CD4-positive, alpha-beta T cell (primary cell): ENCODE measurements at places on chromosomes 7 and 10. TPM values are rescaled to one million over a fixed set of nuclear protein-coding genes. Genes with fewer than 3 reads are reported as not detected.

DNA sequence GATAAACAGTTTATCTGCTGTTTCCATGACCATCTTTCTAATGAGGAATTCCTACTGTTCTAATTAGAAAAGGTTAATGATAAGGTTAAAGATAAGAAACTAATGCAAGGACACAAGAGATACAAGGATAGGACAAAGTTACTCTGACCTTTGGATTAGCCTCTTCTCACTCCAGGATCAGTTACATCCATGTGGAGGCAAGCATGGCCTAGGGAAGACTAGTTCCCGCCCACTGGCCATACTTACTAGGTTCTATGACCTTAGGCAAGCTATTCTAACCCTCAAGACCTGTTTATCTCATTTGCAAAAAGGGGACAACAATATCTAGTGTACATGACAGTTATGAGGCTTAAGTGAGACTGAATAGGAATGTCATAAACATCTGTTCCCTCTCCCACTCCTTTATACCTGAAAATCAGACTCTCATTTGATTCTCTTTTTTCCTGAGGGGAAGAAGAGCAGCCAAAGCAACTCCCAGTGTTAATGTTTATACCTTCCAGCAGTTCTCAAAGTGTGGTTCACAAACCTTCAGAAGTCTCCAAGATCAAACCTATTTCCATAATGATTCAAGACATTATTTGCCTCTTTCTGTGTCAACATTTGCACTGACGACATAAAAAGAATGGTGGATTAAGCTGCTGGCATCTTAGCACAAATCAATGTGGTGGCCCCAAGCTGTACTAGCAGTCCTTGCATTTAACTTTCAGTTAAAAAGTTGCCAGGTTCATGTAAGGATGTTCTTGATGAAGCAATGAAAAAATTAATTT, 72.0 kb downstream of the SRPK2 start:
- no peak for DNase-seq
- H3K4me1 ChIP-seq = peaks cover 2% of the 10 kb centered on the region
- no peaks in the 10 kb centered on the region for H3K36me3 ChIP-seq
- H3K27me3 ChIP-seq = no peaks in the 10 kb centered on the region
- no peak overlapping the region for H3K4me3 ChIP-seq
- no peak overlapping the region for H3K27ac ChIP-seq

DNA sequence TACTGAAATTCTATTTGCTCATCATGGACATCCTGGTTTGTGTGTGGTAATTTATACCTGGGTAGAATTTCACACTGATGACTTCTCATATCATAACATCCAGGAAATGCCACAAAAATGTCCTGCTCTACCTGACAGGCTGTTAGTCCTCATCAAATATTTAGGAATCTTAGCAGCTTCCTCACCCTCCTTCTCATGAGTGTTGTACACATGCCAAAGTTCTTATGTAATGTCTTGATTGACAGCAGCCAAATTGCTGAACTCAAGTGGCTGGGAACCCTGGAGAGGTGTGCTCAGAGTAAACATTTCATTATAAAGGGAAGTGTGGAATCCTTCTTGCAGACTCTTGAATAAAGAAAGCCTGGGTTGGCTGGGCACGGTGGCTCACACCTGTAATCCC, 8.9 kb downstream of the EEPD1 start:
- H3K4me1 ChIP-seq = peaks cover 6% of the 10 kb centered on the region
- H3K36me3 ChIP-seq = no peaks in the 10 kb centered on the region
- H3K4me3 ChIP-seq = no peak overlapping the region

DNA sequence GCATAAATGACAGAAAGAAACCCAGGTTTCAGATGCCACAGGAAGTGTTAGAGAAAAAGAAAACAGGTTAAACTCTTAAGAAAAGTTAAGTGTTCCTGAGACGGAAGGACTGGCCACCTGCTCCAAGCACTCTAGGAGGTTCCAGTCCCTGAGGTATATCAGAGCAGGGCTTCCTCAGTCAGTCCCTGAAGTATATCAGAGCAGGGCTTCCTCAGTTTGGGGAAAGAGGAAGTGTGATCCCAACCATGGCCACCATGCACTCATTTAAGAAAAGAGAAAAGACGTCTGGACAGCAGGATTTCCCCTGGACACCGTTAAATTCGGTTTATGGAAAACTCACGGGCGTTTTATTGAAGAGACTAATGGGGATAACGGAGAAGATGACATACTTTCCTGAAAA, 133.4 kb upstream of the PFKP start:
- H3K27ac ChIP-seq = no peak overlapping the region
- no peaks in the 10 kb centered on the region for H3K27me3 ChIP-seq
- H3K4me1 ChIP-seq = no peaks in the 10 kb centered on the region
- no peaks in the 10 kb centered on the region for H3K36me3 ChIP-seq

DNA sequence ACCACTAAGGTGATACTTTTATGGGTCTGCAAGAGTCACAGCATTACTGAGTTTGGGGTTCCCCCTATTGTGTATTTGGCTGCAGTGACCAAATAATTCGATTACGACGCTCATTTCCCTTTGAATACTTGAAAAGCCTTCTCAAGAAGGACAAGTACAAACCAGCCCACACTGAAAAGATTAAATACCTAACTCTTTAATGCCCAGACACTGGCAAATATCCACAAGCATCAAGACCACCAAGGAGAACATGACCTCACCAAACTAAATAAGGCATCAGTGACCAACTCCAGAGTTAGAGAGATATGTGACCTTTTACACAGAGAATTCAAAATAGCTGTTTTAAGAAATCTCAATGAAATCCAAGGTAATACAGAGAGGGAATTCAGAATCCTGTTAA, 31.8 kb upstream of the SFTPD start:
- no peaks in the 10 kb centered on the region for H3K36me3 ChIP-seq
- peaks cover 48% of the 10 kb centered on the region for H3K27me3 ChIP-seq
- no peak overlapping the region for H3K4me3 ChIP-seq
- peaks cover 4% of the 10 kb centered on the region for H3K4me1 ChIP-seq
- no peak overlapping the region for H3K27ac ChIP-seq

DNA sequence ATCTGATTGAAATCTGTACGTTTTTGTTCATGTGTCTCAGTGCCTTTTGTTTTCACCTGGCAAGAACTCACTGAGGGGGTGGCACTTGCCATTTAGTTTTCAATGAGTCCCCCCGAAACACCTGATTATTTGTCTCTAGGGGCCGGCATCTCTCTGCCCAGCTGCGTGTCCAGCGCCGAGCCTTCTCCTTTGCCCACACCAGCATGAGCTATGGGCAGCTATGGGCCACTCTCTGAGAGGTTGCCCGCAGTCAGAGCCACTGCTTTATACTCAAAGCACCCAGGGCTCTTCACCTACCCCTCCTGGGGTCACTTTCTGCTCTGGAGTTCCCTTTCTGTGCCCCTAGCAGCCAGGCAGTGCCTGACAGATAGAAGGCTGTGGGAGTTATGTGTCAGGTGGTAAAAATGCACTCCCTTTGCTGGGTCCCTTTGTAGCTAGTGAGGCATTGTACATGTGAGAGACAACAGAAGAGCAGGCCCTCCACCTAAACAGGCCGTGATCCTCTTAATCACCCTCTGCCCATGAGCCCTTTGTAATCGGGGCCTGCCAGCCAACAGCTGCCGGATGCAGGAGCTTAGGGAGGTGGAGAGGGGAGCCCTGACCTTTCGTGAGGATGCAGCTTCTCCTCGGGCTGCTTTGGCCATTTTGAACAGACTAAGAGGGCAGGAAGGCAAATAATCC, 133.1 kb upstream of the NPS start:
- H3K36me3 ChIP-seq = no peaks in the 10 kb centered on the region
- no peak overlapping the region for H3K4me3 ChIP-seq
- no peak for DNase-seq
- no peaks in the 10 kb centered on the region for H3K4me1 ChIP-seq

GRCh38 chr10:44389150-44389549, 4.3 kb upstream of the CXCL12 start:
- H3K27me3 ChIP-seq = peaks cover 20% of the 10 kb centered on the region
- H3K4me1 ChIP-seq = peaks cover 3% of the 10 kb centered on the region
- no peak for DNase-seq
- H3K36me3 ChIP-seq = no peaks in the 10 kb centered on the region

DNA sequence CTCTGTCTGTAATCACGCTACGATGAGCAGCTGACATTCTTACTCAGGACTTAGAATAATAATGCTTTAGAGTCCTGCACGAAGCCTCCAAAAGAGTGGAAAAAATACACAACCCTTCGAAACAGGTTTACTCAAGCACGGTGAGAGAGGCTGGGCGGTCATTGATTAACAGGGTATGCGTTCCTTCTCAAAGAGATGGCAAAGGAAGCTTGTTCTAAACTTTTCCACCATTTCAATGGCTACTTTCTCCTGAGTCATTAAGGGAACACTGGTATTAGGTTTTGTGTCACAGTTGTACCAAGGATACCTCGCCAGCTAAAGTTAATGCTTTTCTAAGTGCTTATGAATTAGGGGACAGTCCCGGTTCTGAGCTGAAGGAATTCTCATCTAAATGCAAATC, 141.9 kb upstream of the RHEB start:
- no peak overlapping the region for H3K4me3 ChIP-seq
- H3K27me3 ChIP-seq = no peaks in the 10 kb centered on the region
- DNase-seq = no peak

DNA sequence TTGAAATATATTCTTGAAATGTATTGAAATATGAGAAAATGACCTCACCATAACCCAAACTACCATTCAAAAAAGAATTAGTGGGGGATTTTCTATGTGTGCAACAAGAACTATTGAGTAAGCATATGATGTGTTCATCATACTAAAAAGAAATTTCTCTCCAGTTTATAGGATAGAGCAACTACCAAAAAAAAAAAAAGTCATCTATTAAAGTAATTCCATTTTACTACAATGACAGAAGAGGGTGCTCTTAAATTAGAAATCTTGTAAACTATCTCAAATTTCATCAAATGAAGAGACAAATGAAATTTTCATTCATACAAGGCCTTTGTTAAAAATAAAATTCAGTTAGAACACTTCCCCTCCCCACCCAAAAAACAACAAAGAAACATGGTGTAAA, 195.4 kb upstream of the PLXDC2 start:
- H3K4me1 ChIP-seq = no peaks in the 10 kb centered on the region
- no peaks in the 10 kb centered on the region for H3K27me3 ChIP-seq
- no peaks in the 10 kb centered on the region for H3K36me3 ChIP-seq
- no peak overlapping the region for H3K4me3 ChIP-seq

DNA sequence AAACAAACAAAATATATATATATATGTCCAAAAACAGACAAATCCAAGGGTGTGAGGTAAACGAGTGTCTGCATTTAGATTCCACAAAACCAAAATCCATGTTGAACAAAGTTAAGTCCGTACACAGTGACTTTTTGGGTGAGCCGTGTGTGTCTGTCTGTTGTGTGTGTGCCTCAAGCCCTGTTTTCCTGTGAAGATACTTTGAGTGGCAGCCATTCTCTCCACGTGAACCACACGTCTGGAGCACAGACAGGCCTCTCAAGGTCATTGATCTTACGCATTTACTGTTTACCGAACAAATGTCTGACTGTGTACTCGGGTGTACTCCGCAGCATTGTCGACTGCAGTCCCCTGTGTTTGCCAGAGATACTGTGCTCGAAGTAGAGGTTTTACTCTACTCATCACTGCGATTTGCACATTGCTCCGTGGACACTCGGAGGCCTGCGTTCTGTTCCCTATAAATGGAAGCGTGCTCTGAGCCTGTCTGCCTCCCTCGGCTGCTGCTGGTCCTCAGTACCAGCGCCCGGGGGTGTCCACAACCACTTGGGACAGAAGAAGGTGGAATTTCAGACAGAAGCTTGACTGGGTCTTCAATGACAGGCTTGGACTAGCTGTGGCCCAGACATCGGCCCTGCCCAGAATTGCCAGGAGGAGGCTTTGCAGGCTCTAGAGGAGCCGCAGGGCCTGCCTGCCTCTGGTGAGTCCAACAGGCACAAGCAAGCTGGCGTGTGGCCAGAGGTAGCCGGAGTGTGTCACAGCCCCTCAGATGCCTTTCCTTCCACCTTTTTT, 22.1 kb downstream of the CYP17A1 start:
- peaks cover 15% of the 10 kb centered on the region for H3K4me1 ChIP-seq
- no peaks in the 10 kb centered on the region for H3K27me3 ChIP-seq
- peaks cover 50% of the 10 kb centered on the region for H3K36me3 ChIP-seq

- no peaks in the 10 kb centered on the region for H3K27me3 ChIP-seq
- no peaks in the 10 kb centered on the region for H3K4me1 ChIP-seq
- H3K27ac ChIP-seq = no peak overlapping the region
- H3K4me3 ChIP-seq = no peak overlapping the region
- DNase-seq = no peak
Measured at GRCh38 chr7:141418066-141418465, 133.1 kb upstream of the AGK start.

- H3K4me3 ChIP-seq = peak overlapping the region; percentile 97
- no peaks in the 10 kb centered on the region for H3K27me3 ChIP-seq
- no peak overlapping the region for H3K27ac ChIP-seq
- no peak for DNase-seq
Measured at GRCh38 chr7:35695987-35696386, 1.1 kb upstream of the HERPUD2 start.

GRCh38 chr10:78851647-78852046, 217.1 kb upstream of the ZMIZ1 start:
- no peaks in the 10 kb centered on the region for H3K27me3 ChIP-seq
- H3K4me1 ChIP-seq = no peaks in the 10 kb centered on the region
- H3K27ac ChIP-seq = no peak overlapping the region
- H3K4me3 ChIP-seq = no peak overlapping the region

The STEAP4 gene
- total RNA-seq = not detected

The CLDN4 gene
- 0.14 TPM for total RNA-seq

The FLNC gene
- total RNA-seq = 0.06 TPM

The OR2A7 gene
- total RNA-seq = 5.4 TPM

The CNTNAP2 gene
- not detected for total RNA-seq

The EVX1 gene
- total RNA-seq = 0.25 TPM

The GNAT3 gene
- not detected for total RNA-seq

The PIK3CG gene
- total RNA-seq = 21.2 TPM

The IRF5 gene
- total RNA-seq = 1.8 TPM

The RP9 gene
- 17.6 TPM for total RNA-seq

The PYROXD2 gene
- 8.5 TPM for total RNA-seq

The MOGAT3 gene
- not detected for total RNA-seq

The BCL7B gene
- 102 TPM for total RNA-seq

The CNNM1 gene
- 0.16 TPM for total RNA-seq

The PIK3AP1 gene
- total RNA-seq = 0.58 TPM
